ENCODE measurements at places on chromosomes 11 and 22.

DNA sequence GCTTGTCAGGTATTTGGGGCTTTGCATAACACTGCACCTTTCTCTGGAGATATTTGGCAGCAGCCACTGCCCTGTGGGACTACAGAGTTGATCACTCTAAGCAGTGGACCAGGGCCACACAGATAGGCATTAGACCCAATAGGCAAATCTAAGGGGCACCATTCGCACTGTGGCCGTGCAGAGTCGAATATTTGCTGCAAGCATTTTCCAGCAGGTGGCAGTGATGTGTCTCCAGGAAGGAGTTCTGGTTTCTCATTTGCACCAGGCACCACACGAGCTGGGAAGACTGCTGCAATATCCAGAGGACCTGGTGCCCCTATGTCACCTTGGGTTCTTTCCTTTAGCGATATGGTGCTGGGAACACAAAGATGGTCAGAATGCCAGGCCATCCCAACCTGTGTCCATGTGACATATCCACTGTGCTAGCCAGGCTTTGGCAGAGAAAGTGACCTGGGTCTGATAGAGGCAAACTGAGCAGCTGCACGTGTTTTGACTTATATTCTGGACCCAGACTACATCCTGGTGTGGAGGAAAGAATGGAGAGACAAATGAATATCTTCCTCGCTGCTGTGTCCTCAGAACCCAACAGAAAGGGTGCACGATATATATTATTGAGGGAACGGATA, 318.7 kb downstream of the BUD13 start:
- peak; percentile 73 for DNase-seq

DNA sequence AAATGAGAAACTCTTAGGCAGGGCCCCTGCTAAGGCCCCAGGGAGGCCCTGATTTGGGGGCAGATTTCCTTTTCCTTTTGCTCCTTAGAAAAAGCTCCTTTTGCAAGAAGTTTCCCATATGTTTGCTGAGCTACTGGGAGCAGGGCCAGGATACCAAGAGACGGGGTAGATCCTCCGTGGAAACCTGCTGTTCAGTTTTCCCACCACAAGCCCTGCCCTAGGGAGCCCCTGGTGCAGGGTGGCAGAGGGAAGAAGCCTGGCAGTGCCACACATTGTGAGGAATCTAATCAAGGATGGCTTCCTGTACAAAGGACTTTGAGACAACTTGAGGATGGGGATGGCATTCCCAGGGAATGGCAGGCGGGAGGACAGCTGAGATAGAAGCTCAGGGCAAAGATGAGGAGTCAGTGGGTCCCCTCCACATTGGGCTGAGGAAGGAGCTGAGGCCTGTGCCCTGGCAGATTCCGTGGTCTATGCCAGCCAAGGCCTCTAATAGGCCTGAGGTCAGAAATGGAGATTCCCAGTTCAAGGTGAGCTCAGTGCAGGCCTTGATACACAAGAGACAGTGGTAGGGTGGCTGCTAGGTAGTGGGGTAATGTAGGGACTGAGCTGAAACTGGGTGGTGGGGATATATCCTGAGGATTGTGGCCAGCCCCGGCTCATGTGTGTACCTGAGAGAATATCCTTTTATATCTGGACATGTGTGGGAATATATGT, 15.0 kb downstream of the TUB start:
- DNase-seq = no peak

- no peak for DNase-seq
Observed at GRCh38 chr11:3201677-3202181, 16.9 kb downstream of the MRGPRG start.

GRCh38 chr22:37843741-37844089, 419 bp downstream of the ANKRD54 start:
- peak; percentile 57 for DNase-seq

GRCh38 chr22:19821523-19822300, 33.0 kb downstream of the GNB1L start:
- no peak for DNase-seq

- DNase-seq = no peak
Observed at GRCh38 chr22:17724678-17725499, 49.4 kb downstream of the BID start.
